ENCODE measurements at places on chromosomes 5 and 9.

- DNase-seq, result no peak
Measured at GRCh38 chr5:91352831-91353695, 30.1 kb downstream of the ARRDC3 start.

GRCh38 chr9:98964201-98964600 is 20.5 kb downstream of the COL15A1 start:
- no peak for DNase-seq

DNA sequence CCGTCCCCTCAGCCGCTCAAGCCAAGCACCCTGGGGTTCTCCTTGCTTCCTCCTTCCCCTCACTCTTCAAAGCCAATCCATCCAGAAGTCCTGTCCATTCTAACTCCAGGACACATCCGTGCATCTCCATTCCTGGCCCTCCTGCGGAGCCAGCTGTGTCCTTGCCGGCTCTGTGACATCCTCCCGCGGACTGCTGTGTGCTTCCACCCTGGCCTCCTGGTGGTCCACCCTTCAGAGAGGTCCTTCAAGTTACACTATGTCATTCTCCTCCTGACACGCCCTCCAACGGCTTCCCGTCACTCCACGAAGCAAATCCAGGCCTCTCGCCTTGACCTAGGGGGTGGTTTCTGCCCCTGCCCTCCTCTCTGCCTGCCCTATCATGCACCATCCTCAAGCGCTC is 13.0 kb upstream of the SCGB3A1 start:
- no peak for DNase-seq

DNA sequence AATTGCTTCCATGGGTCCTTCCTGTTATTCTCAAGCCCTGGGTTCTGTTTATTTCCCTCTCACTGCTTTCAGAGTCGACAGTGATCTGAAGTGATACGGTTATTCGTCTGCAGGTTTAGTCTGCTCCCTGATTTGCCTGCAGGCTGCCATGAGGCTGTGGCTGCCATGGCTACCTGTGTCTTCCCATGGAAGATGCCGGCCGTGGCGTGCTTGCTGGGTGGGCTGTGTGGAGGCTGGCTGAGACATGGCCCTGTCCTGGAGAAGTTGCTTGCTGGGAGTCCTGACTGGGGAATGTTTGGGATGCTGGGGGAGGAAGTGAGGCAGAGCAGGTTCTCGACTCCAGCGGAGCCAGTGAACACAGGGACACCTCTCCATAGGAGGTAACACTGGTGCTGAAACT is 104.1 kb upstream of the TBC1D2 start:
- no peak for DNase-seq

GRCh38 chr9:134942788-134943184 is 25.1 kb upstream of the FCN1 start:
- DNase-seq, result no peak

GRCh38 chr5:135032999-135033861 is 798 bp downstream of the PITX1 start:
- peak; percentile 55 for DNase-seq

GRCh38 chr5:100762108-100762507 is 141.0 kb downstream of the ST8SIA4 start:
- no peak for DNase-seq

- DNase-seq, result no peak
Measured at GRCh38 chr5:160640406-160640805, 211.6 kb downstream of the ATP10B start.

DNA sequence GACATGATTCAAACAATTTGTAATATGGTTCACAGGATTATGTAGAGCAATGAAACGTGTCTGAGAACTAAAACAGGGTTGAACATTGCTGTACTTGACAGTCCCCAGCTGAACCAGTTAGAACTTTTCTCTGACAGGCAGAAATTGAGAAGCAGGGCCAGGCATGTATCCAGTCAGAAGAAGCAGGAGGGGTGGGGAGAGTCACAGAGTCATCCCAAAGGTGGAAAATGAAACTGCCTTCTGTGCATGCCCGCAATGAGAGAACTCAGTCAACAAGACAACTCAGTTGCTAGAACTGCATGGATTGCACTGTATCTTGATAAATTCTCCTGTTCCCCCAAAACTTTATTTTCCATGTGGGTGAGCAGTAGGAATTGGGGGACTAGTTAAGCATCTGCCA is 72.9 kb upstream of the PRLR start:
- no peak for DNase-seq

DNA sequence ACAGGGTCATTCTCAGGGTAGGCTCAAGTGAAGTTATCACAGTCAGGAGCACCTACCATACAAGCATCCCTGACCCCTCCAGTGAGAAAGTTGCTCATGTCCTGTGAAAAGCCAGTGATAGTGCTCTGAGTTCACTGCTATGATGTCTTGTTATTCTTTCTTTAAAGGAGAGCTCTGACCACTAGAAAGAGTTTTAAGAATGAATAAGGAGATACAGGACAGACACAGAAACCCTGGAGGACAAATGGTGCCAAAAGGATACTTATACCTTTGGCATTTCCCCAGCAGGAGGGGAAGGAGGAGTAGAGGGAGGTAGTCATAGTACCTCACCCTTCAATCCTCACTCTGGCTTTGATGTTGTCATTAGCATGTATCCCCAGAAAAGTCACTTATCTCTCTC is 84.0 kb upstream of the AGXT2 start:
- no peak for DNase-seq

- DNase-seq, result no peak
Measured at GRCh38 chr5:80369521-80369920, 38.3 kb upstream of the ZFYVE16 start.

GRCh38 chr5:1666812-1667588 is 132.6 kb downstream of the MRPL36 start:
- DNase-seq, result peak; percentile 67

DNA sequence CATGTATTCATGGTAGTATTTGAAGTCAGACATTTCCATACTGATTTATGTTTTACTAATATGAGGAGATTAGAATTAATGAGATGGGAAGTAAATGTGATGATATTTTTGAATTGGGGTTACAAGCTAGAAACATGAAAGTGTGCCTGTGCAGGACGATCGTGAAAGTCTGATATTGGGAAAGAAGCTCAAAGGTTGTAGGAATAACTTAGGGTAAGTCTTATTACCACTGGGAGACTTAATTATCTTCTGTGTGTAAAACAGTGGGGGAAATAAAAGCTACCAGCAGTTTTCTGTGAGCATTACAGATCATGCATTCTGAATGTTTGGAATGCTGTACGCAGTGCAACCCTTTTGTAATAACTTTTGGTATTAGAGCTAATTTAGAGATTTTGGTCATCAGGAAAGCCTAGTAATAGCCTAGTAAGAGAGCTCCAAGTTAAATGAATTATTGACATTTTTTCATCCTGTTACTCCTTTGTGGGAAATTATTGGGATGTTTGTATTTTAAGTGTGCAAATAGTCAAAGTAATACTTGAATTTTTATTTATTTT is 153.9 kb downstream of the PCSK5 start:
- DNase-seq, result no peak

- no peak for DNase-seq
Measured at GRCh38 chr5:89241186-89241585, 358.2 kb upstream of the MEF2C start.

- DNase-seq, result no peak
Measured at GRCh38 chr5:87390075-87390474, 22.7 kb downstream of the CCNH start.

DNA sequence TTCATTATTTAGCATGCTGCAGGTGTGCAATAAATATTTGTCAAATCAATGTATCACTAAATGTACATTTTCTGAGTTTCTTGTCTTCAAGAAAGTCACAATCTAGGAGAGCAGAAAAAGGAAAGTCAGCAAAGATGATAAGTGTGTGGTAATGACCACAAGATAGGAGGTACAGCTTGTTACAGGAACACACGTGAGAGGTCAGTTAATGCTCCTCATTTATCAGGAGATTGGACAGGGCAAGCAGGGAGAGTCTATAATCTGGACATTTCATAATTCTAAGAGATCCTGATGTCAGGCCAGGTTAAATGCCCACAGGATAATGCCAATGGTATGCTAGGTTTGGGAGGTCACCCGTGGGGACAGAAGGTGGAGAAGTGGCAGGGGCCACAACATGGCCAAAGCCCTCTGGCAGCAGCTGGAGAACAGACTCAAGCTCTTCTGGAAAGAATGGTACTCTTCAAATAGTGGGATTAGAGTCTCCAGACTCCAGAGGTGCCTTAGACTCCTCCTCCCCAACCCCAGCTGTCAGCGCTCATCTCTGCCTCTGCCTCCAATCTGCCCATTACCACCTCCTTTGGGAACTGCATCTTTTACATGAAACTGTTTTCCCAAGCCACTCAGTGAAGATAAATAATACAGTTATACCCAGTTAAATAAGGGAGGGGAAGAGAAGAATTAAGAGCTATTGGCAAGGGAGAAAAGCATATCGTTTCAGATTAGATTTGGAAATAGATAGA is 114.3 kb downstream of the ASTN2 start:
- no peak for DNase-seq

- no peak for DNase-seq
Measured at GRCh38 chr5:173069671-173070070, 13.5 kb downstream of the CREBRF start.

GRCh38 chr5:135034236-135034962 is 371 bp upstream of the PITX1 start:
- peak; percentile 72 for DNase-seq

DNA sequence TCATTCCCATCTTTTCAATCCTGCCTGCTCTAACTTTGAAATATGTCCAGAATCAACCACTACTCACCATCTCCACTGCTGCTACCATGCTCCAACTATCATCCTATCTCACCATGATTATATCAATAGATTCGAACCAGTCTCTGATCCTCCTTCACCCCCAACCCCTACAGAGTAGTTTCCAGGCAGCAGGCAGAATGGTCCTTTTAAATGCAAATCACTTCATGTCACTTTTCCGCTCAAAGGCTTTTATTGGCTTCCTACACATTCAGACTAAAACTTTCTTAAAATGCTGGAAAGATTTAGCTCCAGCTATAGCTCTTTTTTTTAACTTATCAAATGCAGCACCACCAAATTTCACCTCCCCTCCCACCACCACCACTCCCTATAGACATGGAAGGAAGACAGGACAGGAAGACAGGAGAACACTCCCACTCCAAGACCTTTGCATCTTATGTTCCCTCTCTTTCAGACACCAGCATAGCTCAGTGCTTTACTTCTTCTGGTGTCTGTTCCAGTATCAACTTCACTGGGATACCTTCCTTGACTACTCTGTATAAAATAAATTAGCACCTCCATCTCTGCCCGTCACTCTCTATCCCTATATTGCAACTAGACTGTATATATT is 9.9 kb upstream of the PPP2R2B start:
- DNase-seq, result no peak

GRCh38 chr5:53069626-53070025 is 39.9 kb downstream of the MOCS2 start:
- DNase-seq, result no peak

- peak; percentile 32 for DNase-seq
Measured at GRCh38 chr5:92518318-92518904, 1062.6 kb downstream of the NR2F1-AS1 start.

DNA sequence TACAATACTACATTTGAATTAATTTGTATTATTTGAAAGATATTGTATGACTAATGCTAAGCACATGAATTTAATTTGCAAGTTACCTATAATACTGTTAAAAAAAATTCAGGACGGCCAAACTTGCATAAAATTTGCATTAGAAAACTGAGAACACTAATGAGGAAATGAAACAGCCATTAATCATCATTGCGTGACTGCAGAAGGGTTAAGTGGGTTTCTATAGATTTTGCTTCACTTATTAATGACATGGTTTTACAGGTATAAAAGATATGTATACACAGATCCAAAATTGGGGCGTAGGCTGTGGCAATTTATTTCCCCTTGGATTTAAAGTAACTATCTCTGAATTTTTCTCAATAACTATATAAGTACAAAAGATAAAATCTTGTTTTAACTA is 882.6 kb downstream of the PTPRD start:
- no peak for DNase-seq

- peak; percentile 11 for DNase-seq
Measured at GRCh38 chr5:6759401-6759800, 46.2 kb downstream of the TENT4A start.

- no peak for DNase-seq
Measured at GRCh38 chr5:39102684-39103155, 28.5 kb upstream of the RICTOR start.

DNA sequence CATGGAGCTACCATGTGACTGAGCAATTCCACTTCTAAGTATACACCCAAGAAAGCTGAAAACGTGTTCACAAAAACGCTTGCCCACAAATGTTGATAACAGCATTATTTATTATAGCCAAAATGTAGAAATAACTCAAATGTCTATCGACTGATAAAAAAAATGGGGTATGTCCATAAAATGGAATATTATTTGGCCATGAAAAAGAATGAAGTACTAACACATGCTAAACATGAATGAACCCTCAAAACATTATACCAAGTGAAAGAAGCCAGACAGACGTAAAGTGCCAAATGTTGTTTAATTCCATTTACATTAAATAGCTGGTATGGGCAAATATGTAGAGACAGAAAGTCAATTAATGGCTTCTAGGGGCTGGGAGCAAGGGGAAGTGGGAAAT is 184.9 kb upstream of the IRX2 start:
- DNase-seq, result no peak

DNA sequence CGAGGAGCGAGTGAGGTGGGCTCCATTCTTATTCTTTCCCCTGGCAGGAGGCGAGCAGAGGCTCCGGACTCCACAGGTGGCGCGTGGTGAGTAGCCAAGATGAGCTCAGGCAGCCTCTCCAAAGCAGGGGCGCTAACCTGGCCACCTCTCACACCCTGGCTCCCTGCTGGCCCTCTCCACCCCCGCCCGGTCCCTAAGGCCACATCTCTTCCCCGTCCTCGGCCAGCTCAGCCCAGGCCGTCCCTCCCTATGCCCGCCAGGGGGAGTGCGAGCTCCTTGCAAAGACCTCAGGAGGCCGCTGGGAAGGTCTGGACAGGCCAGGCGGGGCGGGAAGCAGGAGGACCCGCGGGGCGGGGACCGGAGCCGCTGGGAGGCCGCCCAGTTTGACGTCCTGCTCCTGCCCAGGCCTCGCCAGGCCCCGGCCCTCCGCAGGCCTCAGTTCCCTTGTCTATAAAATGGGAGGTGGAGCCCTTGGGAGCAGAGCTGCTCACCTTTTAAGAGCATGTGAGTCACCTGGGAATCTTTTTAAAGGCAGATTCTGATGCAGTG is 46.3 kb upstream of the GGTA1 start:
- DNase-seq, result peak; percentile 92

DNA sequence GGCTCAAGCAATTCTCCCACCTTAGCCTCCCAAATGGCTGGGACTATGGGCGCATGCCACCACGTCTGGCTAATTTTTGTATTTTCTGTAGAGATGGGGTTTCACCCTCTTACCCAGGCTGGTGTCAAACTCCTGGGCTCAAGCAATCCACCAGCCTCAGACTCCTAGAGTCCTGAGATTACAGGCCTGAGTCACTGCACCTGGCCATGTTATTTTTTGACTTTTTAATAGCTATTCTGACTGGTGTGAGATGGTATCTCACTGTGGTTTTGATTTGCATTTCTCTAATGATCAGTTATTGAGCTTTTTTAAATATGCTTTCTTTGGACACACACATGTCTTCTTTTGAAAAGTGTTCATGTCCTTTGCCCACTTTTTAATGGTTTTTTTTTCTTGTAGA is 38.2 kb downstream of the FBXW2 start:
- DNase-seq, result no peak

All from Calu3 (cell line).